ENCODE measurements at places on chromosomes 13 and 19.

DNA sequence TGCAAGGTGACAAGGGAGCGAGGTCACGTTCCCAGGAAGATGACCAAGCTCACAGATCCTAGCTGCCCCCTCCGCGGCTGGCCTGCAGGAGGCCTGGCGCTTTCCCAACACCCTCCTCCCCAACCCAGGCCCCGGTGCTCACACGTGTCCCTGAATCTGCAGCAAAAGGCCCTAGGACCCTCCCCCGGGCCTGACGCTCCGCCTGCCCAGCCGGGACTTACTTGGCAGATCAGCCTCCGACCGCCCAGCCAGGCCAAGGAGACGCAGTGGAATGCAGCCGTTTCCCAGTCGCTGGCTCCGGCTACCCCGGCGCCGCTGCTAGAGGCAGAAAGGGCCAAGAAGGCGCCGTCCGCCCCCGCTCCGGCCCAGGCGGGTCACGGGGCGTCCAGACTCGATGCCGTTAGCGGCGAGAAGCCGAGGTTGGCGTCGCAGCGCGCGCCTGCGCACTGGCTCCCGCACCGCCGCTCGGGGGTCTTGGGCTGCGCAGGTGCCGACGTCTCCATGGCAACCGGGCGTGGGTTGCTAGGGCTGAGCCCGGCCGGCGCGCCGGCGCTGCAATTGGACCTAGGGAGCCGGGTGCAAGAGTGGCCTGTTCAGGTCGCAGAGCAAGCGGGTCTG, at the start of gene PNMA8A:
Gene PNMA8A (minus strand): TSS at position 448 of the 618 bp plus-strand sequence. CDS start 528 bp downstream, outside the sequence.
- DNase-seq, result no peak

- no peak for DNase-seq
Measured at GRCh38 chr19:42657556-42657955, 62.8 kb upstream of the CEACAM8 start.

GRCh38 chr13:83692800-83693199, 189.5 kb downstream of the SLITRK1 start:
- no peak for DNase-seq

DNA sequence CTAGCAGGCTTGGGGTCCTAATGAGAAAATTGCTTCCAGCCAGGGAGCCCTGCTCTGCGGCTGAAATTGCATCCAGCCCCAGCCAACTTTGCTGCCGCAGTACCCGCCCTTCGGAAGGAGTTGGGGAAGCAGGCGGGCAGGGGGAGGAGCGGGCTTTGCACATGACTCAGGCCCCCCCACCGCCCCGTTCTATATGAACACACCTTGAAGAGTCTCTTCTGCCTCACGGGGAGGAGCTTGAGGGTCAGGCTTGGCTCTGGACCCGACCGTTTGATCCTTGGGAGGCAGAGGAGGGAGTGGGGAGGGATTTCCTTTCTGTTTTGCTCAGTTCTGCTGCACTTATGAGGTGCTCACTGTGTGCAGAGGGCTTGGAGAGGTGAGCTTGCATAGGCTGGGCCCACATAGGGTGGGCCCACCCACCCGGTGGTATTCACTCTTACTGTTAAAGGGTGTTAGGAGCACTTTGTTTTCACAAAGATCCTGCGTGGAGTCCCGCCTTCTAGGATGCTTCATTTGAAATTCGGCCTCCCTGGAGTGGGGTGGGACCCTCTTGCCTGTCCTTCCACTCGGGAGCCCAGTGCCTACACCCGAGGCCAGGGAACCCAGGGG, 46.5 kb downstream of the LYL1 start:
- no peak for DNase-seq

DNA sequence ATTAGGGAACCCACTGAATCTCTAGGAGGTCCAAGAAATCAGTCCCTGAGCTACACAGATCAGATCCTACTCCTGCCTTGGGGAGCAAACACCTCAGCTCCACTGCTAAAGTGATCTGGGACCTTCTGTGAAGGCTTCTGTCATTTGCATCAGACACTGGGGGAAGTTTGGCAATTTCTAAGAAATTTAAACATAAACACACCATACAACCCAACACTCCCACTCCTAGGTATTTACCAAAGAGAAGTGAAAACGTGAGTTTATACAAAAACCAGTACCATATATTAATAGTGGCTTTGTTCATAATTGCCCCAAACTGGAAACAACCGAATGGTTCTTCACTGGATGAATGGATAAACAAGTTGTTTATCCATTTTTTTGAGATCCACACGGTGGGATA, 7.3 kb upstream of the TYROBP start:
- no peak for DNase-seq

DNA sequence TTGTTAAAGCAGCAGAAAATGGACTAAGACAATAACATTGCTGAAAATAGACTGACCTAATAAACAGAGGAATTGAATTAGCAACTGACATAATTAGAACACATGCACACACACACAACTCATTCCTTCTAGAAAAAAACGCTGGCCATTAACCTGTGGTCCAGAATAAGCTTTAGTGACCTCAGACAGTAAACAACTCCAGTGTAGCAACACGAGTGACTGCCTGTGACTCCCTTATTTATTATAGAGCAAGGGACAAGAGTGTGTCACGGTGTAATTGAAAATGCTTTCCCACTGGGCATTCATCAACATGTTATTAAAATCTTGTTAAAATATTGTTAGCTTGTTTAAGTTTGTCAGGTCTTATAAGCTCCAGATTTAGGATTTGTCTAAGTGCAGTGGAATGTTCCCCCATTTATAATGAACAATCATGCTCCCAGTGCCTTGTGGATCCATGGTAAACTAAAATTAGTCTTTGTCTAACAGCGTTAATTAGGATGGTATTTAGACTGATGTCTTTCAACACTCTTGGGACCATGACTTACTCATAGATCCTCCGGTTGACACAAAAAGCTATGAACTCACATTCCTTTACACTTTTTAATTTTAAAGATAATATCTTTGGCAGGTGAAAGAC, 111.7 kb upstream of the IRS2 start:
- no peak for DNase-seq

- DNase-seq, result no peak
Measured at GRCh38 chr13:102400675-102401145, 1.1 kb downstream of the FGF14 start.

DNA sequence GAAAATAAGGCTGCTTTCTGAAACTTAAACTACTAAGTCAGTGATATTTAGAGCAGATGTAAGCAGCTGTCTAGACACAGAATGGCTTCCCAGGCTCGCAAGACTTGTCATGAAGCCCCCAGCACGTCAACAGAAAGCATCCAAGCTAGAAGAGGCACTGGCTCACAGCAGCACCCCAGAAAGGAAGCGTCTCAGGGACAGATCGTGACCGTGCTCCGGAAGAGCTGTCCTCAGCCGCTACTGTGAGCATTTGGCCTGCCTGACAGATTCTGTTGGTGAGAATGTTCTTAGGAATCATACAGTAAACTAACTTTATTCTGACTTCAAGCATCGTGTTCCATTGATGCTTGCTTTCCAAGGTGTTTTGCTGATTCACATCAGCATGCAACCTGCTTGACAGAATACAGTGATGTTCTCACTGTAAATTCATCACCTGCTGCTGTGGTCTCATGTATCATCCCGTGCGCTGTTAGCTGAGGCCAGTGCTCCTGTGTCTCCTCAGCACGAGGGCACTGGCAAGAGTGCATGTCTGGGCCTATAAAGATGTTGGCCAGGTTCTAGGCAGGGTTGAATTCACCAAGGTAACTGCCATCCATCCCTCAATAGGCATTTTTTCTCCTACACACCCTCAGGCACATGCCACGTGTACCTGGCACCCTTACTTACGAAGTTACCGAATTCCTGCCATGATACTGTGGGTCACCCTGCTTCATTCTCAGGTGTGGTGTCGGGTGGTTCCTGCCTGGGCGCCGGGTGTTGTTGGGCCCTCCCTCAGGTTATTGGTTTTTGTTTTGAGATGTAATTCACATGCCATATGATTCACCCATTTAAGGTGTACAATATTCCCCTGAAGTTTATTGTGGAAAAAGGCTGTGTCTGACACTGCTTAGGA, 15.9 kb downstream of the SPINT2 start:
- no peak for DNase-seq

DNA sequence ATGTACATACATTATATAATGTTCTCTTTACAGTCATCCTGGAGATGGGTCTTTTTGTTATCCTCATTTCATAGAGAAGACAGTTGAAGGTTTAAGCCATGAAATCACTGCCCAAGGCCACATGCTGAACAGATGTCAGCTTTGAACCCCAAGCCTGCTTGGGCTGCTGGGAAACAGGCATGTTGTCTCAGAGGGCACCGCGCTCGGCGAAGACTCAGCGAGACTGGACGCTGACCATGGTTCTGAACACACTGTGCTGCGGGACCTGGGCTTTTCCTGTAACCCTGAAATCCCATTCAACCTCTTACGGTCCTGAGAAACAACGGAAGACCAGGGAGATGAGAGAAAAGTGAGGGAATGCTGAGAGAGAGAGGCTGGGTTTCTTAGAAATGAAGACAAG, 27.3 kb downstream of the LRFN3 start:
- no peak for DNase-seq

DNA sequence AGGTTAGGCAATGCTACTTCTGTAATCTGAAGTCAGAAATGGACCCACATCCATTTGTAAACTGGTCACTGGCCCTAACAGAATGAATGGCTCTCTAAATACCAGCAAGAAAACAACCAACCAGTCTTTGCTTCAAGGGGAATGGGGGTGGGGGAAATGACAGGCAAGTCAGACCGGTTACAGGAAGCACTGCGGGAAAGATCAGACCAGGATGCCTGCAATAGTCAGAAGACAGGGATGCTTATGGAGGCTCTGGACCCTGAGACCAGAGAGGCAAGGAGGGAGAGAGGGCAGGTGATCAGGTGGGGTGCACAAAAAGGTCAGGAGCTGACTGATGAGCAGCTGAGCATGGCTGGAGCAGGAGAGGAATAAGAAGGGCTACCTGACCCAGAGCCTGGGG, 13.1 kb downstream of the MED26 start:
- DNase-seq, result no peak

- DNase-seq, result no peak
Measured at GRCh38 chr19:41395355-41395754, 1.8 kb downstream of the EXOSC5 start.

GRCh38 chr13:99845161-99845874, 126.2 kb downstream of the ZIC5 start:
- no peak for DNase-seq

DNA sequence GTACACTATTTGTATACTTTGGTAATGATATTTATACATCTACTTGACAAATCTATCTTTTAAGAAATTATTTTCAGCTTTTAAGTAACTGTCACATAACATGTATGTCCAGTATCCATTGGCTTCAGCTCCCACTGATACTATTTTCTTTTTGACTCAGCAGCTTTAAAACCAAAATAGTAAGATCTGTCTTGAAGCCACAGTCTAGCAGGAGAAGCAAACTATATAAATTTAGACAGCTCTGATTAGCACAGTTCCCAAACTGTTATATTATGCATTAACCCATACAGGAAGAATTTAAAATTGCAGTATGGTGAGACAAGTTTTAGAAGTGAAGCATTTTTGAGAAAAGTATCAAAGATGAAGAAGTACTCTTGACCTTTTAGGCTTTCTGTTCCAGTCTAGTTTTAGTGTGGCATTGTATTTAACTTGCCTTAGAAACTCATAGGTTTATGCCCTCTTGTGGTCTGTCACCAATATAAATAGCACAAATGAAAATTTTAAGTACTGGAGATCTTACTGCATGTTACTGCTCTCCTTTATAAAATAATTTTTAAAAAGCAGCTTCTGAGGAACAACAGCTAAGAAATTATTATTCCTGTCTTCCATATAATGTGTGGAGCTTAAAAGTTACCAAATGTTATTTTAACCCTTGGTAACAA, 24.7 kb downstream of the URI1 start:
- no peak for DNase-seq

DNA sequence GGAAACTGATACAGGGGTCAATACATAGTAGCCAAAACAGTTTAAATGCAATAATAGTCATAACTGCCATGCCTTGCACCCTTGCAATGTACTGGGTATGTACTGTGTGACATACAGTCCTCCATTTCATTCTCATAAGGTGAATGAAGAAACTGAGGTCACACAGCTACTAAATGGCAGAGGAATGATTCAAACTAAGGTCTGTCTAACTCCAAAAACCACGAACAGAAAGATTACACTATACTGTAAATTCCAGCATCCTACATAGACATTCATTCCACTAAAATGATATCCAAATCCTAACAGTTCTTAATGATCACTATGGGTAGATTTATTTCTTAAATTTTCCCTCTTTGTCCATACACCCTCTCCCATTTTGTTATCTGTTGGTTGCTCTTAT, 238.1 kb upstream of the SERP2 start:
- no peak for DNase-seq

DNA sequence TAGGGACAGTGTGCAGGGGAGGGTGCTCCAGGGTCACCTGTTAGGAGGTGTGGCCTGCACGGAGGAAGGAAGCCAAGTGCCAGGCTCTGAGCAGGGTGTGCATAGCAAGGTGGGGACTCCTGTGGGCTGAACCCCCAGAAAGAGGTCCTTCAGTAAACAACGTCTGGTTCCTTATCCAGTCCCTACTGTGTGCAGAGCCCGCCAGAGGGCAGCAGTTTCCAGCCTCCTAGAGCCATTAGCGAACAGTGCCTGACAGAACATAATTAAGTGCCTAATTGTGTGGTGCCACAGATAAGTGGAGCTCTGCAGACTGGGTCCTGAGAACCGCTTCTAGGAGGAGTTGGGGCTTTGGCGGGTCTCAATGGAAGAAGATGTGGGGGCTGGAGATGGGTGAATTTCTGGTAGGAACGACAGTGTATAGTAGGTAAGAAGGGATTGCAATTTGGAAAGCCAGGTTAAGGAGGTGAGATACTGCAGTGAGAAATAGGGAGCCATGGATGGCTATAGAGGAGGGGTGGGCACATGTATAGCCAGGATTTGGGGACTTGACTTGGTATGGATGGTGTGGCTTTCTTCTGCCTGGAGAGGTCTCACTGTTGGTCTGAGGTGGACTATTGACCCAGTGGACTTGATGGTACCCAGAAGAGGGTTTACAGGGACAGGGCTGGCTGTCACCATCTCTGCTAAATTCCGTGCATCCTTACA, 323.1 kb downstream of the ZNF536 start:
- no peak for DNase-seq

DNA sequence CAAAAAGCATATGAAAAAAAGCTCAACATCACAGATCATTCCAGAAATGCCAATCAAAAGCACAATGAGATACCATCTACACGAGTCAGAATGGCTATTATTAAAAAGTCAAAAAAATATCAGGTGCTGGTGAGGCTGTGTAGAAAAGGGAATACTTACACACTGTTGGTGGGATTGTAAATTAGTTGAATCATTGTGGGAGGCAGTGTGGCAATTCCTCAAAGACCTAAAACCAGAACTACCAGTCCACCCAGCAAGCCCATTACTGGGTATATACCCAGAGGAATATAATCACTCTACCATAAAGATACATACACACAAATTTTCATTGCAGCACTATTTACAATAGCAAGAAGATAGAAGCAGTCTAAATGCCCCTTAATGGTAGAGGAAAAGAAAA, 529.9 kb downstream of the SLITRK1 start:
- no peak for DNase-seq

GRCh38 chr13:111981006-111981405, 85.9 kb upstream of the SOX1 start:
- DNase-seq, result no peak

DNA sequence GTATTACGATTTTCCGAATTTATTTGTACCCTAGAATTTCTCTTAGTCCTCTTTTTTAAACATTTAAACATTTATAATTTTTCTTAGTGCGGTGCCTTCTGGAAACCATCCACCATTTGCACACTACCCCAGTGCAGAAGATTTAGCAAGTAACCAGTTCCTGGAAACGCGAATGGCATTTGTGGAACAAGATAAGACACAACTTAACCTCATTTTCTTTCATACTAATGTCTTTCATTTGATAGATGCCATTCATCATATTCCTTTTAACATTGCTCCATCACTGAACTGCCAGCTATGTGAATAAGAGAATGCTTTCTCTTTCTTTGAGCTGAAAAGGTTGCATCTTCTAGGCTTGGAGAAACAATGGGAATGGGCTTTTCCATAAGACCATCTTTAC, 6.8 kb downstream of the FRY start:
- no peak for DNase-seq

Measured in natural killer cell treated with Interleukin-12 subunit alpha and Interleukin-12 subunit beta and Interleukin-15 and Interleukin-18, amount 100 ng/mL, for 72 hours (primary cell).